IPS DF 6.9 (cell line): ENCODE measurements at places on chromosomes 7 and 10.
A peak's percentile ranks its signal among the peaks of the same experiment; 100 is the strongest.

- DNase-seq = no peak
These were observed at the start of gene HOXA4 for GRCh38 chr7:27130540-27131389. TSS of gene HOXA4 (minus strand) at chr7:27130757. CDS start at chr7:27130733, 24 bp downstream.

GRCh38 chr10:34499612-34500279, 315.4 kb downstream of the PARD3 start:
- no peak for DNase-seq

- DNase-seq = no peak
These were observed 159.0 kb downstream of the SND1 start for GRCh38 chr7:127810696-127811660.

DNA sequence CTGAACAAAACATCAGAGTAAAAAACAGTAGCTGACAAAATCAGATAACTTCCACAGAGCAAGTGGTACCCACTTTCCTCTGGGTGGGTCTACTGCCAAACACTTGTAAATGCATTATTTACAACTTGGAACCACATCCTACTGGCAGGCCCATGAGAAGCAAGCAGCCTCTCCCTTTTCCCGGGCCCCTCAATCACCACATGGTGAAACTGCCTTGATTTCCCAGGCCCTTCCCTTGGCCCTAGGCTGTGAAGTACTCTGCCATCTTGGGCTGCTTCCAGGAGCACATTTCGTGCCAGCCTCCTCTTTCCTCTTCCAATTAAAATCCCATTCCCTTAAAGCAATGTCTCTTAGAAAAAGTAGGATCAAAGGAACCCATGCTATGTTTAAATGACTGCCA, 71.4 kb downstream of the CUZD1 start:
- DNase-seq = no peak

DNA sequence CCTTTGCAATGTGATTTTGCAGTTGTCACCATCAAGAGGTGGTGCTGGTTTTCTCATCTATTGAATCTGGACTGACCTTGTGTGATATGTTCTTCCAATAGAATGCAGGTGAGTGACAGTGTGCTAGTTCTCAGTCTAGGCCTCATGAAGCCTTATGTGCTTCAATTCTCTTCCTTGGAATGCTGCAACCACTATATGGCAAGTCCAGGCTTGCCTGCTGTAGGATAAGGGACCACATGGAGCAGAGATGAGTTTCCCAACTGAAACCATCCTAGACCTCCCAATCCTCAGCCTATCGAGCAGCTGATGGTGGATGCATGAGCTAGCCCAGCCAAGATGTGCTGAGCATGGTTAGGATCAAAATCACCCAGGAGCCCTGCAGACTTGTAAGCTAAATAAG, 32.6 kb upstream of the ARHGAP21 start:
- DNase-seq = no peak

DNA sequence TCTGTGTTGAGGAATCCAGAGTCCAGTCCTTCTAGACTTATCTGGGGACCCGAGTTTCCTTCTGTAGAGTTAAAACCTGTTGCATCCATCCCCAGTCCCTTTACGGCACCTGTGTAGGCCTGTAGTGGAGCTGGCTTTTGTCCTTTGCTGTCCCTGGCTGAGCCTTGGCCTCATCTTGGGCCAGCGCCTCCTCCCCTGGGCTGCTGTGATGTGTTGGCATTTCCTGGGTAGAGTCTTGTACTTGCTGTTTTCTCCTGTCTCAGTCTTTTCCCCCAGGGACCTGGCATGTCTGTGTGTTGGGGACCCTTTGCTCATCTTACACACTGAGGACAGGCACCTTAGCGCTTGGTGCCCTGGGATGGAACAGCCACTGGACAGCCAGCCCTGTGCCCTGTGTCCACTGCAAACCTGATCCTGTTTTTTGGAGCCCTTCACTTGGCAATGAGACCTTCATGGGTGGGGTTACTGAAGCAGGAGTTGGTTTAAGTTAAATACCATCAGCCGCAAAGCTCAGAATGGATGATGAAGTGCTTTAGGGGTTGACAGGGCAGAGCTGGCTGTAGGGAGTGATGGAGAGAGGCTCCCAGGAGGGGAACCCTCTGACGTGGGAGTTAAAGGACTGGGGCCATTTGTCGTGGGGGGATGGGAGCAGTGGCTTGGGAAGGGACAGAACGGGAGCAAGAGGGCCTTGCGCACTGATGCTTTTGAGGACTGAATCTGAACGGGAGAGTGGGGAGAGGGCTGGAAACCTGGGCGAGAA, 50.9 kb downstream of the CUX1 start:
- DNase-seq = no peak

DNA sequence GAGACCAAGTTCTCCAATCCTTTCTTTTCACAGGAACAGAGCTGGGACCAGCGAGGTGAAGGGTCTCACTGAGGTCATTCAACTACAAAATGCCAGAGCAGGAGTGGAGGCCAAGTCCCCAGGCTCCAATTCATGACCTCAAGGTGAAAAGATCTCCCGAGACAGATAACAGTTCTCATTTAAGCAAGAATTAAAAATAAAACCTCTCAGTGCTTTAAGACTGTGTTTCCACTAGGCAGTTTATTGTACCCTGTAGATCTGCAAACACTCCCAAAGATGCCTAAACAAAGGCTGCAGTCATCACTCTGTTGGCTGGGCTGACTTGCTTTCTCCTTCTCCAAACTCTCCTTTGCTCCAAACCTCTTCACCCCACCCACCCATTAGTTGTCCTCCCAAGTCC, 74.8 kb upstream of the CXCL12 start:
- no peak for DNase-seq

- no peak for DNase-seq
These were observed 31.0 kb upstream of the ABCB4 start for GRCh38 chr7:87506246-87507180.

DNA sequence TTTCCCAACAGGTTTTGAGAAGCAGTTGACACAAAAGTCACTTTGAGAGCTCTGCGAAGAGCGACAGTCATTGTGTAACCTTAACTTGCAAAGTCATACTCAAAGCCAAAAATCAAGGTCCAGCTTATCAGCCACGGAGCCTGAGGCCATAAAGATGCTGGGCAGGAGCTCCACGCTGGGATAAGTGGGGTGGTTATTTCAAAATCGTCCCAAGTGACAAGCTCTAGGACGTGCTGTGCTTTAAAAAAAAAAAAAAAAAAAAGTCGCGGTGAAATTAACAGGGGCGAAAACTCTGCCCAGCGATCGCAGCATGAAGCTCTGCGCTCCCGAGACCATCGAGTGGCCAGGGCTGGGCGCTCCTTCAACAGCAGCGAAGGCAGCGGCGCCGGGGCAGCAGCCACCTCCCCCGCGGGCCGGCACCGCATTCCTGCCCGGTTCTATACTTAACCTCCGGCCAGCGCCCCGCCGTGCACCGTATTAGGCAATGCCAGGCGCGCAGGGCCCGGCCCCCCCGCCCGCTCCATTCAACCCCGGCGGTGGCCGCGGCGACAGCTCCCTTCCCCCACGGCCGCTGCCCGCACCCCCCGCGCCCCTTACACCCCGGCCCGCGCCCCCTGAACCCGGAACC, 657 bp downstream of the HACD1 start:
- peak; percentile 41 for DNase-seq

- no peak for DNase-seq
These were observed 47.2 kb upstream of the CCDC3 start for GRCh38 chr10:13048762-13049161.

DNA sequence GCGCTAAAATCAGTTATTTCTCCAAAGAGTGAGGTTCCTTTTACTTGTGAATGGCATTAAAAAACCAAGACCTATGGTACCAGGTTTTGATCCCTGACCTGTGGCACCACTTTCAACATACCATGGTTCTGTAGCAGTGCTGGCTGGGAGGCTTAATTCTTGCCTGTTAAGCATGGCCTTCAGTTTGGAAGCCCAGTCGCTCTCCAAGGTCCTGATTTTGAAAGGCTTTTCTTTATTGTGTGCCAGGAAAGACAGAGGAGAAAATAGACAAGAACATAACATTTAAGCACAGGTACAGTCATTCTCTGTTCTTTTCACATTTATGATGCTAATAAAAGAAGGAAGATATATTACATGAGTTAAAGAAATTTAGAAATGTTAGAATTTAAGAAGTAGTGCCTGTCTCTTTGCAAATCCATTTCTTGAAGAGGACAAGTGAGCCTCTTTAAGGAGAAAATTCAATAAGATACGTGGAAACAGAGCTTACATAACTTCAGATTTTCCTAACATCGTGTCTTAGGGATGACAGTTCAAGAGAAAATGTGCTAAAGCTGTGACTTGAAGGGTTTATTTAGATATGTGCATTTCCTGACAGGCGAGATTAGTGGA, 357.6 kb downstream of the DPP6 start:
- DNase-seq = peak; percentile 35

DNA sequence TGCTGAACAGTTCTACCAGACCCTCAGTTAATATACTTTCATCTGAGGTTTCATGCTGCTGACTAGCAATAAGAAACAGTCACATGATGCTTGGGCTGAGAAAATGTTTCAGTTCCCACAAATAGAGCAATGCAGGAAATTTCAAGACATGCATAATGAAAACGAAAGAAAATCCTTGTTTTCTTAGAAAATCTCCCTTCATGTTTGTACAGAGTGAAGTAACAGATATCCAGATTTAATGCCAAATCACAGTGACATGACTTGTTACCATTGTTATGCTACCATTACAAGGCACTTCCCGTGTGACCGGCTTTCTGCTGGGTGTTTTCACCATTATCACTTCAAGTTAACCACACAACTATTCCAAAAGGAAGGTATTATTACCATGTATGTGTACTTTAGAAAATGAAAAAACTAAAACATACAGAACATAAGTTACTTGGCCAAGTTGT, 121.7 kb downstream of the DOCK4 start:
- DNase-seq = no peak

GRCh38 chr10:49241385-49241784, 53.2 kb upstream of the TMEM273 start:
- DNase-seq = no peak

DNA sequence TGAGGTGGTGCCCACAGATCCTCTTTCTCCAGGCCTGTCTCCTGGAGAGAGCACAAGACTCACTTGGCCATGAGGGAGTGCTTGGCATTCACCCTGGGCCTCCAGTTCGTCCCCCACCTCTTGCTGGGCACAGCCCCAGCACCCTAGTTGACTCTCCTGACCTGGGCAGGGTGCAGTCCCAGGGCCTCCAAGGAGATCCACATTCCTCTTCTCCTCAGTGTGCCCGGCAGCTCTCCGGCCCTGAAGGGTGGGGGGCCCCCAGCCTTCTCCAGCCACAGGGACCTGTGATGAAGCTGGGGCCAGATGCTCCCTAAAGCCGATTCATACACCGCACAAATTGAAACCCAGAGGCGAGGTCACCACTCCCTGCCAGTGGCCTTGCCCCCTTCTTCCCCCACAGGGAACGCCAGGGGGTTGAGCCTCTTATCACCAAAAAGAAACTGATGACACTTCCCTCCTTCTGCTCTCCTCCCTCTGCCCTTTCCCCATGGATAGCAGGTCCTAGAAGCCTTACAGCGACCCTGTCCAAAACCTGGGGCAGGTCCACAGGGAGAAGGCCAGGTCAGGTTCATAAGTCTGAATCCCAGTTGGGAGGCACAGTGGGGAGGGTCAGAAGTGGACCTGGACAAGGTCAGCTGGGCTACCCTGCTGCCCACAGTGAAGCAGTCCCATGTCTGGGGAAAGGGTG, 3.1 kb downstream of the EN2 start:
- DNase-seq = no peak

DNA sequence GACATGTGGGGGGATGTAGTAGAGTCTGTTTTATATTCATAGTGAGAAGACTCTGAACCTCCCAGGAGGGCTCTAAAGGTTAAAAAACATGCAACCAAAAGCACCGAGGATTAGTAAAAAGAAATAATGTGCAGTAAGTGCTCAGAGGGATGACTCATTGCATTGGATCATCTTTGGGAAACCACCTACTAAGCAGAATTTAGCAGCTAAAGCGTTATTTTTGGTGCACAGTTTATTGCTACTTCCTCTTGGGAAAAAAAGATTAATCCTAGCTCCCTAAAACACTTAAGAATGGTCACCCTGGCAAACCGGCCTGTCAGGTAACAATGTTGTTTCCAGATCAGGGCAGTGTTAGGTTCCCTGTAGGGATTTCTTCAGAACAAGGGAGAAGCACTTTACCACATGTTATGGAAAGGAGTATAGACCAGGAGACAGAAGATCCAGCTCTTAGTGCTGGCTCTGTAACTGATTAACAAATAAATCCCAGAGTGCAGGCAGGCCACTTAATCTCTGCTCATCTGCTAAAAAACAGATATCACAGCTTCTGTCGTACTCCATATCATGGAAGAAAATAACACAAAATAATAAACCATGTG, 44.8 kb upstream of the FAM133B start:
- DNase-seq = no peak

DNA sequence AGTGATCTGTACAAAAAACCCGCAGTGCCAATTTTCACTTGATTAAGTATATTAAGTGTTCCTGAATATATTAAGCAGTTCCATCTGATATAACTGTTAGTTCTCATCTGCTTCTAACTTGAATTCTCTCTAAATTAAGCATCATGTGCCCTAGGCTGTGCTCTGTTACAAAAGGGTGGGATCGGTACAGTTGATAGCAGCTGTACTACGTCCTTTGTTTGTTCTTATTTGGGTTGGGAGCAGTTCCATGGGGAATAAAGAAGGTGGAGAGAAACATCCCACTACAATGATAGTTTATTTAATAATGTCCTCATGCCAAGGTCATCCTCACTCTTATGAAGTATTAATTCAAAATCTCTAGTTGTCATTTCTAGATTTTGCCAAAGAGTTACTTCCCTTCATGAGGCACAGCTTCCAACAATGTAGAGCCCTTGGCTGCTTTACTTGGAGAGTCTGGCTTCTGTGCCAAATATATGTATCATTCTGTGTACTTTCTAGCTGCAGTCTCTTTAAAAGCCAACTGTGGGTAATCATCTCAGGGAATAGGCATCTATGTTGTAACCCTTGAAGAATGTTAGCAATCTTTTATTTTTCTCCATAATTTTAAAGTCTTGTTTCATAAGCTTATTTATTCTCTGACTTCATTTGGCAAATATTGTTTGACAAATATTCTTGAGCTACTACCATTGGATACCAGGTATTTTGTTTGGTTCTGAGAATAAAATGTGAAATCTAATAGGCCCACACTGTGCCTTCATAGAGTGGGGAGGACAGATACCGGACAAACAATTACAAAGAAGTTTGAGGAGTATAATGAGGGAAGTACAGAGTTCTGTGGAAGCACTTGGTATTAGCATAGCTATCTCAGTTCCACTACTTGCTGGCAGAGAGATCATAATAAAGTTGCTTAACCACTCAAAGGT, 22.4 kb upstream of the AHR start:
- no peak for DNase-seq

DNA sequence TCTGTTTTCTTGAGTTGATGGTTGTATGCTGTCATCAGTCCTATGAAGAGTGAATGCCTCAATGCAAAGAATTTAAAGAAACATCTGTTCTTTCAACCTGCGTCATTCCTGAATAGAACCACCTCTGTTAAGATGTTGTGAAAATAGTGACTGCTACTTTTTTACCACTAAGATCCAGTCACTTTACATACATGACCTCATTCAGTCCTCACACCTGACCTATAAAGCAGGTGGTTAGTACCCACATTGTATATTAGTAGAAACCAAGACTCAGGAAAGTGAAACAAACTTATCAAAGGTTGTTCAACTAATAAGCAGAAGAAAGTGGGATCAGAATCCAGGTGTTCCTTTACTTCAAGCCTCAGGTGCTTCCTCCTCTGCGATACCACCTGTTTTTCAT, 64.8 kb downstream of the ITGB8 start:
- no peak for DNase-seq
